Hematopoietic multipotent progenitor cell treated with erythropoietin and hydrocortisone succinate and interleukin-3 and kit ligand, for 4 days (in vitro differentiated cells): ENCODE measurements at places on chromosomes 5 and 9.

GRCh38 chr5:178227929-178228328 lies 4.7 kb downstream of the PHYKPL start:
- DNase-seq, result no peak

GRCh38 chr9:33476503-33476902 lies 2.8 kb upstream of the NOL6 start:
- no peak for DNase-seq

DNA sequence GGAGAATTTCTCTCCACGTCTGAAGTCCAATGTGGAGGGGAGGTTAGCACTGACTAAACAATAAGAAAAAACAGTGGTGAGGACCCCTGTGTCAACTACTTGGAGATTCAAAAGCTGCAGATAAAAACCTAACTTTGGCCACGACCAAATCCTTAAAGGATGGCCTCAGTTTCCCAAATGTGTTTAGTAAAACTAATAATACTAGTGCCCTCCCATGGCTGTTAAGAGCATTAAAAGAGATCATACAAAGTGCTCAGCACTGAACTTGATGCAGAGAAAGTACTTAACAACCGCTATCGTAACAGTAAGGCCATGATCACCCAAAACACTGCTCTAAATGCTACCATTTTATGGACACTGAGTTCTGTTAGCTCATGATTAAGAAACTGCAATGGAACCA lies 288.4 kb downstream of the EBF1 start:
- no peak for DNase-seq

- peak; percentile 87 for DNase-seq
These were observed 40.2 kb downstream of the RXRA start for GRCh38 chr9:134366223-134367031.

DNA sequence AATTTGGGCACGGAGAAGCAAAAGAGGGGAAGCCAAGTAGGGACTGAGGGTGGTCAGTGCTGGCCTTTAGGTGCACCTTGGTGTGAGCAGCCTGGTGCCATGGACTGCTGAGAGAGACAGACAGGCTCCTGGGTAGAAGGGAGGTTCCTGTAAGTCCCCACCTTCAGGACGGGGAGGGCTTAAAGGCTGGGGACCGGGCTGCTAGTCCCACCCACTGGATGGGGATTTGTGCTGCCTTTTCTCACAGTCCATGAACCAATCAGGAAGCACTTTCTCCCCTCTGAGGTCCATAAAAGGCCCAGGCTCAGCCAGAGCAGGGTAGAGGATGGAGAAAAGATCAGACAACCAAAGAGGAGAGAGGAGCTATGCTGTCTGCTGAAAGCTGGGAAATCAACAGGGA lies 15.2 kb downstream of the CDC25C start:
- no peak for DNase-seq

DNA sequence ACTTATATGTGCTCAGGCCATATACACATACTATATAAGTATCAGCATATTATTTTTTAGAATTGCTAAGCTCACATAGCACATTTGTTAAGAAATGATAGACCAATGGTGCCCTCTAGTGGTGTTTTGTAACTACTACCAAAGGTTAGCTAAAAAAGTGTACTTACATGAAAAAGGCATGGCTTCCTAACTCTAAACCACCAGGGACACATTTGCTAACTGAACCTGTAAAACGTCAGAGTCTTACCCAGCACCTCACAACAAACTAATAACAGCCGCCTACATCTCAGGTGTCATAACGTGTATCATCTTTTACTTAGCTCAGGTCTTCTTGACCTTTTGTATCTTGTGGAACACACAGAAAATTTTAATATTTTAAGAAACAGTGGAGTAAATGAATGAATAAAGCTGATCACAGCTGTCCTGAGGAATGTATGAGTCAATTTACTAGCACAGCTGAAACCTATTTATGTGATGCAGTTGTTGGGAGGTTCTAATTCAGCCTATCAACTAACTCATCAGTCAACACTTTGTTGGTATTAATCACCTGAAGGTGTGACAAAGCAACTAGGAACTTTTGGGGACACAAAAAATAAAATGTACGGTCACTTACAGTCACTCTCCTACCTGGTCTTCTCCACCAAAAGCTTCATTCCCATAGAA lies 72.9 kb downstream of the BAAT start:
- peak; percentile 92 for DNase-seq

DNA sequence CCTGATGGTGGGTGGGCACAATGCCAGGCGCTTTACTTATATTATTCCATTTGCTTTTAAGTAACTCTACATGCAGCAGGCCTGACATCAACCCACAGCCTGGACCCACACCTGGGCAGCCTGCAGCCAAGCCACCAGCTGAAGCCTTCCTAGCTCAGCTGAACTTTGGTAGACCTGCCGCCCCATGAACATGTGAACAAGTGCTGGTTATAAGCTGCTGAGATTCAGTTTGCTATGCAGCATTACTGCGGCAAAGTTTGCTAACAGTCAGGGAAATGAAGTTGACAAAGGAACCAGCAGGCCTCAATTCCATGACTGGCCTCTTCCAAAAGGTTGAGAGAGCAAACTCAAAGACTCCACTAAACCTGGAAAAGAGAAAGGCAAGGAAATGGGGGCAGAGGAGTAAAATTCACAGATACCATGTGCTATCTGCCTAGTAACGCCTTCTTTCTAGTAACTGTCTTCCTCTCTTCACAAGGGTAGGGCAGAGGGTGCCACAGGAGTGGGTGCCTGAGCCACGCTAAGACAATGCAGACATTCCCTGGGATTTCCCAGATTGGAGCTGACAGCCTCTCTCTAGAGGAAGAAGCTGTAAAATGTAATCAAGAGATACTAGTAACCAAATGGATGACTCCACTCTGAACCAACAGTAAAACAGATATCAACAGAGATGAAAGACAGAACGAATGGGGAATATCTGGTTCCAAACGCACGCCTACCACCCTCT lies 2.9 kb downstream of the BOD1 start:
- no peak for DNase-seq
